NCI-H460 (cell line): ENCODE measurements at places on chromosomes 2 and 18.

GRCh38 chr2:126663184-126663963 is 7.4 kb downstream of the GYPC start:
- no peak for DNase-seq

- no peak for DNase-seq
Observed at GRCh38 chr2:75174981-75175380, 24.3 kb downstream of the TACR1 start.

GRCh38 chr18:23864624-23865023 is 149.9 kb upstream of the TTC39C start:
- DNase-seq = no peak

DNA sequence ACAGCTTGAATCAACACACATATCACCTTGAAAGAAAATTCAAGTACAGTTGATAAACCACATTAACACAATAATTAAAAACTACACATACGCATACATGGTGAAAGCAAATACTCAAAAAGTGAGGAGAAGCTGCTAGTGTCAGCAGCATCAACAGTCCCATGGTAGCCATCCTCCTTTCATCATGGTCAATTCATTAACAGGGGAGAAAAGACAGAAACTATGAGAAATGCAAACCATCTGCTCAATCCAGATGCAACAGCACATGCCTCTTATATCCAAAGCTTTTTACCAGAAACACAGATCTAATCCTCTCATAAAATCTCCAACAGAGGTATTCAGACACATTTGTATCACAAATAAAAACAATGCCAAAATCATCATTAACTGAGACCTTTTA is 81.9 kb upstream of the CHRNA1 start:
- DNase-seq = no peak

DNA sequence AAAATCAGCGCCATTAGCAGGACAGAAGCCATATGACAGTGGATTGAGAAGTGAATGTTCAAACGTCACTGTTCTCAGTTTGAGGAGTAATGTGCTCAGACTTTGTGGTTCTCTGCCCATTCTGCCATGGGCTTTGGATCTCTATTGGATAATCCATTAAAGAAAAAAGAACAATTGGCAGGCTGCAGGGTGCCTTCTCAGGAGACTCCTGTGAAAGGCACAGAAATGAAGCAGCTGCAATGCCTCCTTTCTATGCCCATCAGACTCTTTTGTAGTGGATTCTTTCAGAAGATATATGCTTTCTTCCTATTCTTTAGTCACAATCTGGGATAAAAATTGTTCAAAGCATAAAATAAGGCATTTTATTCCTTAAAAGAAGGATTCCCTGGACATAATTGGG is 506.9 kb upstream of the KLHL29 start:
- no peak for DNase-seq

GRCh38 chr2:207676827-207677354 is 34.5 kb upstream of the CCNYL1 start:
- DNase-seq = peak; percentile 46

DNA sequence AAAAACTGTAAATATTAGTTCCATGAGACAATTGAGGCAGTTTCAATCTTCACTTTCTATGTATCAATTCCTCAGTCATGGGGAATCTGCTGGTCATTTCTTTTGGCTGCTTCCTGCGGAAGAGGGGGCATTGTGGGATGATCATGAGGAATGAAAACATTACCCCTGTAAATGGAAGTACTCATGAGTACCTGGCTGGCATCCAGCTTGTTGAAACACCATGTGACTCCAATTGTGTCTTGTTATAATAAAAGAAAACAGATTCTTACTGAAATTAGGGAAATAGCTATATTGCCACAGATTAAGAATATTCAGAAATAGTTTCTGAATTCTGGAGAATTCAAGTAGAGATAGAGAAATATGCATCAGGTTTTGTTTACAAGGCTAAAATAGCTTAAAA is 41.6 kb upstream of the GPR39 start:
- DNase-seq = no peak

DNA sequence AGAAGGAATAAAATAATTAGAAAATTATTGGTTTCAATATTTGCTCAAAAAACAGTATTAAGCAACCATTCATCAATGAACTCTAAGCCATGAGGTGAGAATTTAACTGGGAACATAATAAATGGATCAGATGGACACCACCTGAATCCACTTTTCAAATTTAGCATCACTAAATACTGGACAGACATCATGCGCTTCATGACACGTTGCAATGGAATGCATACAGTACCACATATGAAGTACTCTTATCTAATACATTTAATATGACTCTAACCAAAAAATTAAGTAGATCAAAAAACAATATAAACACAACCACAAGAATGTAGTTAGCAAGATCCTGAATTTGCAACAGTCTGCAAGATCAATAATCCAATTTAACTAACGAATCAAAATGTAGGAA is 76.6 kb downstream of the COBLL1 start:
- no peak for DNase-seq

DNA sequence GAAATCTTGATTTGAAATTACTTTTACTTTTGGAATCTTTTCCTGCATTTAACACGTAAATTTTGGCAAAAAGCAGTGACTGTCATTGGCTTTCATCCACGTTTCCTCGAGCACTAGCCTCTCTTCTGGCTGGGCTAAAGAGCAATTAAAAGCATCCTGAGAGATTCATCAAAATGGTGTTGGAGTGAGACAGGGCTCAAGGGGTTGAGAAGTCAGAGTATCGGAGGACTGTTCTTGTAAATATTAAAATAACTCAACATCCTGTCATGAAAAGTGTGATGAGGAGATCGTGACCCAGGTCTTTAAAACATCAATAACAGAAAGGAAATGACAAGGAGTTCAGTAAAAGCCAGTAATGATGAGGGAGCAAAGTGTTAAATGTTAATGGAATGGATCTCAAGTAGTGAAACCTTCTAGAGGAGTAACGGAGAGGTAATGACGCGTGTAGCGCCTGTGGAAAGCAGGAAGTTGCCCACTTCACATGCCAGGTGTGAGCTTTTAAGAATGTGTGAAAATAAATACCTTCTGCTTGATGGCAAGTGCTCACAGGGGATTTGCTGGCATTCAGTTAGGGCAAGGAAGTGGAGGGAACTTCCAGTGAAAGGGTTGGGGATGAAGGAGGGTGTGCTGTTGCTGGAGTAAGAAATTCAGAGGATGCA is 754.4 kb downstream of the ADCYAP1 start:
- peak; percentile 67 for DNase-seq

DNA sequence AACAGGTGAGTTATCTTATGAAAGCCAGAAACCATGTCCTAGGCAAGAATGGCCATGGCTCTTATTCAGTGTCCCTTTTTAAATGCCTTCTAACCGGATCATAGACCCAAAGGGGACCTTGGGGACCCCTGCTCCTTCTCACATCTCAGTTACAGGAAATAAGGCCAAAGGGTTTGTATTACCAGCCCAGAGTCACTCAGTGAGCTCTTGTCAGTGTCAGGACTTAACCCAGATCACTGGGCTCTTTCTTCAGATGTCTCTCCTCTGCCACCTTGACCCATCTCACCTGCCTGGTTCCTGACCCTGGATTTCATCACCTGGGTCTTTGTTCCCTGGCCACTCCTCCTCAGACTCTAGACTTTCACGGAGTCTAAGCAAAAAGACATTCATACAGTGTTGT is 556.7 kb downstream of the CMPK2 start:
- no peak for DNase-seq

DNA sequence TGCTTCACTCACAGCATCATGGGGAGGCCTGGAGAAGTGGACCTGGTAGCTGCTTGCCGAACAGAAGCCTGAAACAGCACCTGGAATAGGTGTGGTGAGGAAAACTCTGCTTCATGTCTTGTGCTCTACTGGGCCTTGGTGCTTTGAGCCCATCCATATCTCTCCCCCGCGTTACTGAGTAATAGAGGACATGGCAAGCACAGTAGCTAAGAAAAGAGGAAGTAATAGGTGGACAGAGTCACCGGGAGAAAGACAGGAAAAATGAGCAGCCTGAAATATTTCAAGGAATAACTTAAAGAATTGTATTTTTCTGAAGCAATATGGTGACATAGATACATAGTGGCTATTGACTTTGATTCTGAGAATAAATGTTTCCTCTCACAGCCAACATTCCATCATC is 14.0 kb upstream of the HNMT start:
- DNase-seq = no peak

- peak; percentile 55 for DNase-seq
Observed at GRCh38 chr2:54557601-54558187, 101.6 kb downstream of the SPTBN1 start.

DNA sequence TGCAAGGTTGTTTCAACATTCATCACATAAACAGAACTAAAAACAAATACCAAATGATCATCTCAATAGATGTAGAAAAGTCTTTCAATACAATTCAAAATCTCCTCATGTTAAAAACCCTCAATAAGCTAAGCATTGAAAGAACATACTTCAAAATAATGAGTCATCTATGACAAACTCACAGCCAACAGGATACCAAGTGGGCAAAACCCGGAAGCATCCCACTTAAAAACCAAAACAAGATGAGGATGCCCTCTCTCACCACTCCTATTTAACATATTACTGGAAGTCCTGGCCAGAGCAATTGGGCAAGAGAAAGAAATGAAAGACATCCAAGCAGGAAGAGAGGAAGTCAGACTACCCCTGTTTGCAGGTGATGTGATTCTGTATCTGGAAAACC is 992.2 kb upstream of the PIK3C3 start:
- DNase-seq = no peak

GRCh38 chr18:66616523-66616983 is 12.7 kb upstream of the CDH19 start:
- no peak for DNase-seq

DNA sequence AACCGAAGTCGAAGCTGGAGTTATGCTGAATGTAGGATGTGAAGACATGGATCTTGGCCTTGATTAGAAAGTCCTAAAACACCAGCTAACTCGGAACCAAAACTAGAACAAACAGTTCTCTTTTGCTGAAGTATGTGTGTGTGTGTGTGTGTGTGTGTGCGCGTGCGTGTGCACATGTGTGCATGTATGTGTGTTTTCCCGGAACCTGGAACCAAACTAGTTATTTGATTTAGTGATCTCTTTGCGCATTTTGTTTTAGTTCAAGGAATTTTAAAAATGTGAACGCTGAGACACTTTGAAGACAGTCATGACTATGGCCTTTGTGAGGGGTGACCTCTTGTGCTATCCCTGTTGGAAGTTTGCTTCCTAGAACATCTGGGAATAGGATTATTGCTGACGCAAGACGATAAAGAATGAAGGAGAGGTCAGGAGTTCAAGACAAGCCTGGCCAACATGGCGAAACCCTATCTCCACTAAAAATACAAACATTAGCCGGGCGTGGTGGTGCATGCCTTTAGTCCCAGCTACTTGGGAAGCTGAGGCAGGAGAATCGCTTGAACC is 23.8 kb downstream of the FHL2 start:
- no peak for DNase-seq

GRCh38 chr2:216246766-216247165 is 125.5 kb downstream of the MARCHF4 start:
- no peak for DNase-seq

- no peak for DNase-seq
Observed at GRCh38 chr18:68940039-68940438, 142.2 kb downstream of the CCDC102B start.

DNA sequence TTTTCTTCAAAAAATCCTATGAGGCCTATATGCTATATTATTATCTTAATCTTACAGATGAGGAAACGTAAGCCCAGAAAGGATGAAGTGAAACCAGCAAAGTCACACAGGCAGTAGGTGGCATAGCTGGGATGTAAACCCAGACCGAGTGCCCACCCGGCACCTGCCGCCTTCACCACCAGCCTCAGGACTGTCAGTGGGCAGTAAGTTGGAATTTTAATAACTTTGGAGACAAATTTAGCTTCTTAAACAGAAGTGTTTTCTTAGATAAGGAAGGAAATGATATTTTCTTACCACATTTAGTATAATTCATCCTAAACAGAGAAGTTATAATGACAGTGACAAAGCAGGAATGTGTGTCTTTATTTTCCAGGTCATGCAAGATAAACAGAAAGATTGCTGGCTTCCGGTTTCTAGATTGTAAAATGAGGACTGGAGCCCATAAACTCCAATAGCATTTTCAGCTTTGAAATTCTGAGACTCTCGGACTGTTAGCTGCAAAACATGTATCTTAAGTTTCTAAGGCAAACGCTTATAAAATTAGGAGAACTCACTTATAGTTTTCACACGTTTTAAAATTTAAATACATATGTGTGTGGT is 59.3 kb downstream of the CD8B2 start:
- no peak for DNase-seq

DNA sequence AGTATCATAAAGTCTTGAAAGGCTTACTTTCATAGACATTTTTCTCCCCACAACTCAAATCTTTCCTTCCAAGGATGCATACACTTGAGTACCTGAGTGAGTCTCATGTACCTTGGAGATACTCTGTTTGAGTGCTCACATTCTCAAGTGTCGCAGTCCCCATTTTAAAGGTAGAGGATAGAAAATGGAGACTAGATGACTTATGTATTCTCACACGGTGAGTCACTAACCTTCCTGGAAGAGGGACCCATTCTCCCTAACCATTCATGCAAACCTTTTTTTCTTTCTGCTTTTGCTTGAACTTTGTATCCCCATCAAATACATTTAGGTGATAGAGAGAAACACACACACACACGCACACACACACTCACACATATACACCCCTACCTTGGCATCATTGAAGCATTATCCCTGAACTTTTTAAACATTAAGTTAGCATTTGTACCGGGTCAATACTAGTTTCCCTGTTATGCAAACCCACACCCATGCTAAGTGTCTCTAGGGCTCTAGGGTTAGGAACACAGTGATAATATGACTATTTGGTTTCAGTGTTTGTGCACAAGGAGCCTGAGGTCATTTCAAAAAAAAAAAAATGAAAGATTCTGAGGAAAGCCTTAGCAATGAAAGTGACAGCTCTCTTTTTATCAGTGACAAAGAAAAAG is 236.2 kb downstream of the IKZF2 start:
- no peak for DNase-seq

GRCh38 chr2:99425022-99425421 is 64.8 kb downstream of the REV1 start:
- no peak for DNase-seq

GRCh38 chr2:84897773-84898172 is 7.7 kb upstream of the TMSB10 start:
- DNase-seq = no peak

DNA sequence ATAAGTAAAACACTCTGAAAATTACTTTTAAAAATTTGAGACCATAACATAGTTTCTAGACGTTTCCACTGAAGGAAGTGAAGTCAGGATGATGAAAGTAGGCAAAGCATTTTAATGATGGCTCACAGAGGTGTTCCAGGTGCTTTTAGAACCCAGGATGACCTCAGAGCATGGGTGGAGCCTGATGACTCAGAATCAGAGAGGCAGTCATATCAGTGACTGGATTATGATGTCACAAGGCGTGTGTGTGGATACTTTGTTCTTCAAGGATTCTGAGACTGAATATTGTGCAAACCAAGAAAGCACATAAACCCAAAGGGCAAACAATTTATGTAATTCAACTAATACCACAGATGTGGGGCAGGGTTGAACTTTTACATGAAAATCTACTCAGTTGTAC is 208.0 kb upstream of the FBXO11 start:
- peak; percentile 74 for DNase-seq

DNA sequence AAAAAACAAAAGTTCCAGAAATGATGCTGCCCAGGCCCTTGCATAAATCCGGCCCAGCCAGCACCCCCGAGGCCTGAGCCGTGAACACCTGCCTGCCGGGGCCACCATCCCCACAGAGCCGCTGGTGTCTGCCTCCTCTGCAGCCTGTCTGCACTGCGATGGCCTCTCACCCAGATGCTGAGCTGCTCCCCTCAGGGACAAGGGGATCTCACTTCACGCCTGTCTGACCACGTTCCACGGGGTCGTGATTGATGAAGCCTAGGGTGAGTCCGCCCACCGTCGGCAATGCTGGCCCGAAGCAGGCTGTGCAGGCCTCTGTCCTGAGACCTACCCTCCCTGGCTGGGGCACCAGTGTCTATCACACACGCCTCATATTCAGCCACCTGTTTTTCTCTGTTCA is 444.2 kb downstream of the EIPR1 start:
- no peak for DNase-seq
